ENCODE measurements at places on chromosomes 11 and 22.

DNA sequence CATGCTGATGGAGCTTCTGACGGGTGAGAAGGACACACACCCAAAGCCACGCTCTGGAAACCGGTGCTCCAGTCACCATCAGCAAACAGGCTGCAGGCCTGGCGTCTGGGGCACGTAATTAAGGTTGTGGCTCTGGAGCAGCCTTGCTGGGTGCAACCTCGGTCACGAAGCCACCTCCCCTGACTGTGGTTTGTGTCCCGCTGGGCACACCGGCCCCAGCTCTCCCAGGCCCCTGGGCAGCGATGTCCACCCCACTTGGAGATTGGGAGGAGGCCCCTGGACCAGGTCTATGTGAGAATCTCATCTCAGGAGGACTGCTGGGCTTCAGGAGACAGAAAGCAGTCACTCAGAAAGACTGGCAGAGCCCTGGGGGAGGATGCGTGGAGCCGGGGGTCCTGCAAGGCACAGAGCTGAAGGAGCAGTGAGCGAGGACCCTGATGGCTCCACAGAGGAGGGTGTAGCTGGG, 631.6 kb downstream of the BRD1 start:
- DNase-seq = no peak

- no peak for DNase-seq
These were observed 138.3 kb downstream of the GUCY1A2 start for GRCh38 chr11:106879832-106880546.

DNA sequence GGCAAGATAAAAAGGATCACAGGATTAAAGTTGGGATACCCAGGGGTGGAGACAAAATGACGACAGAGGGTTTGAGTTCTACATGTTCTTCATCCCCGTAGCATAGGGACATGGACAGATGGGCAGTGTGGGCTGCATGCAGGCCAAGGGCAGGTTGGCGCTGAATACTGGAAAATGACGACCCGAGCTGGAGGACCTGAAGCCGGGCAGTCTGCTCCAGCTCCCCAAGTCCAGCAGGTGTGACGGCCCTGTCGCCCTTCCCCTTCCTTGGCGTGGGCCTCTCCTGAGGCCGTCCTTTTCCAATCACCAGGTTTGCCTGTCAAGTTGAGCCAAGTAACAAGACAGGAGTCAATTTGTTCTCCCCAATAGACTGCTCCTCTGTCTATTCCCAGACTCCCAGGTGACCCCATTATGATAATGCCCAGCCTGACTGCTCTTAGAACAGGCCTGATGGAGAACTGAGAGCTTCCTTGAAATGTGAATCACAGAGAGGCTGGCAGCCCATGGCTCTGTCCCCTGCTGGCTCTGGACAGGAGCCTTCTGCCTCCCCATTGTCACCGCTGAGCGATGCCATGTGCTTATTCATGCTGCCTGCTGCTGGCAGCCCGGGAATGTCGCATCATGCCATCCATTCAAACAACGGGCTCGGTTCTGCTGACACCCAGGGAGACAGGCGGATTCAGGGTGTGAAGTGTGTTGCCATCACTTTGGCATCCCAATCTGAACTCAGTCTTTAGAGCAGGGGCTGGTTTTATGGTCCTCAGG, 392.1 kb downstream of the NTM start:
- no peak for DNase-seq

DNA sequence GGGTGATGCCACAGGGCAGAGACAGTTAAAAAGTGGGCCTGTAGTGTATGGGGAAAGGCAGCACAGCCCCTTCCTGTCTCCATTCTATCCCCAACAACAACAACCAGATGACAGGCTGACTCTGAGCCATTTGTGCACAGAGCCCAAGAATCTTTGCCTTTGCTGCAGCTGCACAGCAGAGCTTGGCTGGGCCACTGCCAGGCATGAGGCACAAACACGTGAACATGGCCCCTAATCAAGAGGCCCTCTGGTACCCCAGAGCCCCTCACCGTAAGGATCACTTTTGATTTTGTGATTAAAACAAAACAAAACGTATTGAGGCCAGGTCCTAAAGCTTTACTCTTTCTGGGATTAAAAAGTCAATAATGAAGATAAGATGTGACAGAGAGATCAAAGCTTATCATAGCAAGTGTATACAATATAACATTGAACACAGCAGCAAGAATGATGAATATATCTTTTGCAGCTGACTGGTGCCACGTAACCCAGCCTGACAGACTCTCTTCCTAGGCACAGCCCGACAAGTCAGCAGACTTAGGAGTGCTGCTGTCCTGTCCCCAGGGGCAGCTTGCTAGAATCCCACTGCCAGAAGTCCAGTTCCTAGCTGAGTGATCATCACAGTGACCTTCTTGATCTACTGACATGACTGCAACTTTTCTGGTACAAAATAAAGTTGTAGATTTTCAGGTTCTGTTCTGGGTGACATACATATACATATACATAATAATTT, 117.8 kb downstream of the SERGEF start:
- DNase-seq = no peak

DNA sequence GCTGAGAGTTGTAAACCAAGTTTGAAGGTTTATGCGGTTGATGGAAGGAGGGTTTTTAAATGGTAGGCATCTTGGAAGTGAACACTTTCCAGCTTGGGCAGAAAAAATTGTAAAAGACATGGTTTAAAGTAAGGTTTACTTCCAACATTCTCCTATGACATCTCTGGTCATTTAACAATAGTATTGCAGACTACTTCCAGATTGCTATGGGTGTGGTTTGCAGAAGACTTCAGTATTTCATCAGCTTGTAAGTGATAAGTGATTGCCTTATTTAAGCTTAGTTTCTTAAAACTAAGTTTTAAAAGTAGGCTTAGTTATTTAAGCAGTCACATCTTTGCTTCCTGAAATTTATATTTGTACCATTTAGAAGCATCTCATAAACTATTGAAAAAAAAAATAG, 7.2 kb upstream of the STT3A start:
- no peak for DNase-seq

DNA sequence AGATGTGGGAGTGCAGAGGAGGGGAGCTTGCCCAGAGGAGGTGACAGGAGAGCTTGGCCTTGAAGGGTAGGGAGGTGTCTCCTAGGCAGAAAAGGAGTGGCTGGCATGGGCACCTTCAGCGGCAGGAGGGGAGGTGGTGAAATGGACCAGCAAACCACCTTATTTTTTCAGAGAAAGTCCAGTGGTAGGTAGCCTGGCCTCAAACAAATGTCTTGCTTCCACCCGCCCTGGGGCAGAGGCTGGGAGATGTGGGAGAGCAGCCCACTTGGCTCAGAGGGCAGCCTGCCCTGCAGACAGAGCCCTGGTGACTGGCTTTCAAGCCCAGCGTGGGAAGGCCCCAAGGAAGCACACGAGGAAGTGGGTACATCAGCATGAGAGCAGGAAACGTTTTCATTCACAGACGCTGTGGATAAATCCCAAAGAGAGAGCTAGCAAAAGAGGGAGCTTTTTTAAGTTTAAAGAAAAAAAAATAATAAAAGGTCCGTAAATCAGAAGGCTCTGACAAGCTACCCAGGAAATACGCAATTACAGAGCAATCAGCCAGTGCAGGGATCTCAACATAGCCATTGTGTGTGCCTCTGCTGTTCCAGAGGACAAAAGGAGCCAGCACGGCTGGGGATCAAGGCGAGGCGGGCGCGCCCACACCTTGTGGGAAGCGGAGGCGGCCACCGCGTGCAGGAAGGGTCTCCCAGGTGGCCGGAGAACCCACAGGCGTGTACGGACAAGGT, 238.7 kb upstream of the PLET1 start:
- no peak for DNase-seq

GRCh38 chr11:41284354-41284753, 175.1 kb downstream of the LRRC4C start:
- no peak for DNase-seq

DNA sequence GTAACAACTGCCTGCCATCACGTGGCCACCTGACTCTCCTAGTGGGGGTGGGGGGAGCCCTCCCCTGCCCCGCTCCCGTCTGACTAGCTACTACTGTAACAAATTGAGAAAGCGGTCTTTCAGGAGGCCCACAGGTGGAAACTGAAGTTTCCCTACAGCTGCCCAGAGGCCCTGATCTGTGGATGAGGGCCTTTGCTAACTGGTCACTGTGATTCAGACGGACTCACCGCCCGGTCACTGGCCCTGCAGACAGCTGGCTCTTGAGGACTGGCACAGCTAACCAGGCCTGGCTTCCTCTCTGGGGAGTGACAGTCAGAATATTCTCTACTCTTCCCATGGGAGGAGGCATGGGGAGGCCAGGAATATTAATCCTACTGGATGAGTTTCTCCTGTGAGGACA, 116.8 kb downstream of the ARHGAP8 start:
- no peak for DNase-seq

DNA sequence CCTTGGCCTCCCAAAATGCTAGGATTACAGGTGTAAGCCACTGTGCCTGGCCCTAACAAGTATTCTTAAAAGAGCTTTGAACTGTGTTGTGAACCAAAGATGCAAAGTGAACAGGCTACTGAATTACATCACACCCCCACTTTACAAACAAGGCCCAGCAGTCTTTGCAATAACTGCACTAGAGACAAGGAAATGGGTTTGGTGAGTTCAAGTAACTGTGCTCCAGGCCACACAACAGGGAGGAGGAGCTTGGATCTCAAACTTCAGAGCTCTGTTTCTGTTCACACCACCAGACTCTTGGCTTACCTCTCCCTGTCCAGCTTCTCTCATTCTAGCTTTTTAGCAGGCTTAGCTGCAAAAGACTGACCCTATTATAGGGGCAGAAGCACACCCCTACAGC, 30.4 kb upstream of the RASL10A start:
- DNase-seq = no peak

DNA sequence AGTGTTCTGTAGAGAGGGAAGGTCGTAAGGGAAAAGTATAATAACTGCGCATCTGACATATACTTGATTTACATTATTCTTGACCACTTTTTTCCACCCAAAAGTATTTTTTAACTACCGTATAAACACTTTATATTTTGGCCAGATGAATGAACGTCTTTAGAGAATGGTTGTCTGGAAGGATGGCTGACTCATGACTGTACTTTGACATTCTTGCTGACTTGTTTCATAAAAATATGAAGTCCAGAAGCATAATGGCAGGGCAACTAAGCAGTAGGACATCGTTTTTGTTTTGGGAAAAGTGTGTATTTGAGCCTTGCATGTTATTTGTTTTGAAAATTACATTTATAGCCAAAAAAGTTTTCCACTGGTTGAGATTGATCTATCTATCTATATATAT, 110.0 kb downstream of the OSBP2 start:
- DNase-seq = no peak

GRCh38 chr22:29144786-29145160, 60.9 kb upstream of the EMID1 start:
- DNase-seq = no peak

DNA sequence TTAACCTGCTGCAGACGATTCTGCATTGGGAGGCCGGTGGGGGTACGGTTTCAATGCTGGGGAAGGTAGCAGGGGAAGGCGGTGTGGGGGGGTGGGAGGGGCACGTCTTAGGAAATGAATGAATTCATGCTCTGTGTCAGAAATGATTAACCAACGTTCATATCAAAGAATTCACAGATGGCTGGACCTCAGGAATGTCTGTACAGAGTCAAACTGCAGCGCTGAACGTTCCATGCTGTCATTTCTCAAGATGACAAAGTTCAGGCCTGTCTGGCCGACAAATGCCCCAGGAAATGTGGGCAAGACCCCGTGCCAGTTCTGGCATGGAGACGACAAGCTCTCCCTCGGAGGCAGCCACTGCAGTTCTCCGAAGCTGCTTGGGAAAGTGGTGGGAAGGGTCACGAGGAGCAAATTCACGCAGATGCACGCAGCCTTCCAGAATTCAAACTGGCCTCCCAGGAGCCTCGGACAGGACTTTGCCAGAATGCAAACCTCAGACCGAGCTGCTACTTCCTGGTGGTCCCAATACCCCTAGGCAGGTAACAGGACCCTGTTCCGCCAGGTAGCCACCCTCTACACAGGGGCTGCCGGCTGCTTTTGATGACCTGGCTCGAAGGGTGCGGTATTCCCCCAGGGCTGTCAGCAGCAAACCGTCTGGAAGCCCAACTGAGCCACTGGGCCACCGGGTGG, 81.5 kb downstream of the TRMU start:
- DNase-seq = no peak
